ENCODE measurements at places on chromosomes 5 and 9.

GRCh38 chr5:105956456-105957196, 1714.1 kb downstream of the EFNA5 start:
- DNase-seq, result no peak

GRCh38 chr9:24502206-24502937, 43.3 kb downstream of the IZUMO3 start:
- no peak for DNase-seq

- DNase-seq, result no peak
Observed at GRCh38 chr5:127650649-127651048, 1.8 kb downstream of the CTXN3 start.

GRCh38 chr5:157951673-157952373, 92.9 kb upstream of the CLINT1 start:
- no peak for DNase-seq

DNA sequence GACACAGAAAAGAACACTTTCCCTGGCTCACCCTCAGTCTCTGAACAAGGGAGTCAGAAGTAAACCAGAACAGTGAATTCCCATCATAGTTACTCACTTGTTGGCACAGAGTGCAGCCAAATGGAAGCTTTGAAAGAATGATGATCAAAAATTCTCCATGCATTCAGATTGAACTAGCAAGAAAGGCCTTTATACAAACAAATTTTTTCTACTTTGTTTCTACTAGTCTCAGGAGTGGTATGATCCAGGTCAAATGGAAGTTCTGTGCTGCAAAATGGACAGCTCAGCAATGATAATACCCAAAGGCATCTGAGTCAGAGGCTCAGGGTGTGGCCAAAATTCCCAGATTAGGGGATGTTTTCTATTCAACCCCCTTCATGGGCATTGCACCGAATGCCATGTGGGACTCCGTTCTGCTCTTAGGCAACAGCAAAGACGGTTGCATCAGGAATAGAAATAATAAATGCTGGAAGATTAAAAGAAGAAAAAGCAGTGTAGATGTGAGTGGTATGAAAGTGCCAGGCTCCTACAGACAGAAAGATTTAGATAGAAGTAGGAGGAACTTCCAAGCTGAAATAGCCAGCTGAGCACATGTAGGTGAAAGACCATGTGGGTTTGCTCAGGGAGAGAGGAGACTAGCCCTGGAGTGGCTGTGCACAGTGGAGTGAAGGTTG, 24.0 kb upstream of the ASPN start:
- no peak for DNase-seq

DNA sequence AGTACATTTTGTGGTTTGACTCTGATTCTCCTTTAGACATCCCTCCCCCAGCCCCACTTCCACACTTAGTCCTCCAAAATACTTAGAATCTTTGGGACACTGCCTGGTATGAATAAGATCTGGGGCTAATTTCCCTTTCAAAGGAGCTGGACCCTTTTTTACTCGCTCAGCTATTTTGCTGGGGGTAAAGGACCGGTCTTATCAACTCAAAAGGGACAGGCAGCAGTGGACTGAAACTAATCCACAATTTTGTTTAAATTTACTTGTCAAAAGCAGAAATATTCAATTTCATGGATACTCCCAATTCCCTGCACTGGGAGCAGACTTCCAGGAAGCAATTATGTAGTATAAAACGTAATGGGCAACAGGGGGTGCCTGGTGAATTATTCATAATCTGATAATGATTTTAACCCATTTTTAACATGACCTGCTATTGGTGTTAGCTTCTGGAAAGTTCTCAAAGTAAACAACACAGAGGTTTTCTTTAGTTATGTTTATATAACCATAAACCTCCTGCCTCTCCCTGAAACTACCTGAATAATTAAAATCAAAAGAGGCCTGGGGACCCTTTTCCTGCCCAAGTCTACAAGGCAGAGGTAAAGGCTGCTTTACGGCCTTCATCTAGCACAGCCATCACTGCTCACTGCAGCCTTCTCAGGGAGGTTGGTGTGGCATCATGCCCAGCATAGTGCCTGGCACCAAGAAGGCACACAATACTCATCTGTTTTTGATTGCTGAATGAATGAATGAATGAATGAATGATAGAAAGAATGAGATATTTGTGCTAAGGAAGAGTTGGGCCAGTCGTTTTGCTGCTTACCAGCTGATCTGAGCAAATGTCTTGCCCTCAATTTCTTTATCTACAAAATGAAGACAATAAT, 44.2 kb upstream of the GNPDA1 start:
- no peak for DNase-seq

DNA sequence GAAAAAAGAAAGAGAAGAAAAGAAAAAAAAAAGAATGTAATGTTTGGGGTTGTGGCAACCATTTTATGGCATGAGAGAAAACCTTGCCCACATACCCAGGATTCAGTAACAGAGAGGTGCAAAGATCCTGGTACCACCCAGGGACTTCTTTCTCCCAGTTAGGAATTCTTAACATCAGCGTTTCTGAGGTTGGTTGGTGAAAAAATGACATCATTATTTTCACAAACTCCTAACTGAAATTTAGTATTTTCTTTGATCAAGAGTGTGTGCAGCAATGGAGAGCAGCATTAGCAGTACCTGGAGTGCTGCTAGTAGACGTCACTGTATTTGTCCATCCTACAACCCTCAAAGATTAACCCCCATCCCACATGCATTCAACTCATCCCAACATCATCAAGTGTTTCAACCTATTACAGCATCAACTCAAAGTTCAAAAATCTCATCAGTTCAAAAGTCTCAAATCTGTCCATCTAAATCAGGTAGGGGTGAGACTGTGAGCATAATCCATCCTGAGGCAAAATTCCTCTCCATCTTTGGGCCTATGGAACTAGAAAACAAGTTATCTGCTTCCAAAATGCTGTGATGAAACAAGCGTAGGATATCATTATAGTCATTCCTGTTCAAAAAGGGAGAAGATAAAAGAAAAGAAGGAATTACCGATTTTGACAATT, 60.1 kb upstream of the MSX2 start:
- no peak for DNase-seq

- DNase-seq, result no peak
Observed at GRCh38 chr5:147912011-147912410, 5.7 kb upstream of the C5orf46 start.

- DNase-seq, result no peak
Observed at GRCh38 chr5:6026766-6027406, 351.5 kb downstream of the MED10 start.

DNA sequence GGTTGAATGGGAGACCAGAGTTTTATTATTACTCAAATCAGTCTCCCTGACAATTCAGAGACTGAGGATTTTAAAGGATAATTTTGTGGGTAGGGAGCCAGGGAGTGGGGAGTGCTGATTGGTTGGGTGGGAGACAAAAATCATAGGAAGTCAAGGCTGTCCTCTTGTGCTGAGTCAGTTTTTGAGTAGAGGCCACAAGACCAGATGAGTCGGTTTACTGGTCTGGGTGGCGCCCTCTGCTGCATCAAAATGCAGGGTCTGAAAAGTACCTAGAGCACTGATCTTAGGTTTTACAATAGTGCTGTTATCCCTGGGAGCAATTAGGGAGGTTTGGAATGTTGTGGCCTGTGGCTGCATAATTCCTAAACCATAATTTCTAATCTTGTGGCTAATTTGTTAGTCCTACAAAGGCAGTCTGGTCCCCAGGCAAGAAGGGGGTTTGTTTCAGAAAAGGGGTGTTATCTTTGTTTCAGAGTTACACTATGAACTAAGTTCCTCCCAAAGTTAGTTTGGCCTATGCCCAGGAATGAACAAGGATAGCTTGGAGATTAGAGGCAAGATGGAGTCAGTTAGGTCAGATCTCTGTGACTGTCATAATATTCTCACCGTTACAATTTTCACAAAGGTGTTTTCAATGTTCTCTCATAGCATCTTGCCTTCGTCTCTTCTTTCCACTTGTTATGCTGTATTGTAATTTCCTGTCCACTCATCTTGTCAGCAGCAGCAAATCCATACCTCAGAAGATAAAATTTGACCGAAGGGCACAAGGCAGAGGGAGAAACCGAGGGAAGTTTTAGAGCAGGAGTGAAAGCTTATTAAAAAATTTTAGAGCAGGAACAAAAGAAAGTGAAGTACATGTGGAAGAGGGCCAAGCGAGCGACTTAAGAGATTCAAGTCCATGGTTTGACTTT, 59.2 kb upstream of the CLINT1 start:
- DNase-seq, result peak; percentile 24

DNA sequence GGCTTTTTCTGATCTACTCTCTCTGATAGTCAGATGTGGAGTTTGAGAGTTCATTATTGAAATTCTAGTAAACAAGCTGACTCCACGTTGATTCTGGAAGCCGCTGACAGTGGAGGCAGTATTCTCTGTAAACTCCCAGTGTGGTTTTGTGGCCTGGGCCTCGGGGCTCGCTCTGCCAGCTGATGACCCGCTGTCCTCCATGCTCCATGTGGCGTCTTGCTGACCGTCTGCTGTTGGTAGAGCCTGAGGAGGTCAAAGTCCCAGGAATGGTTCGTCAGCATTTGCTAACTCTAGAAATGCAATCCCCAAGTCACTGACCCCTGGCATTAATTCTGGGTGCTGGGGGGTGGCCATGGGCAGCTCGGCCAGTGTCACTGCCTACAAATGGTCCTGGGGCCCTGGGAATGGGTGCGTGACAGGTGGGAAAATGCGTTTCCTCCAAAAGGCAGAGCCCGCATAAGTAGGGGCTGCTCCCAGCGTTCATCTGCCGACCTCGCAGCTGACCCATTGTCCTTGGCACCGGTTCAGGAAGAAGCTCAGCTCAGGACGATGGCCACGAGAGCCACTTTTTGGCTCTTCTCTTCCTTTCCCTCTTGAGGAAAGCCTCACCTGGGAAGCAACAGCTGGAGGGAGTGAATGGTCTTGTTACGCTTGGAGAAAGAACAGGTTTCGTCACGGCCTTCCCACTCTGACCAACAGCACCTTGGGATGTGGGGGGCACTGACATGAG, 55.1 kb downstream of the MRPL36 start:
- DNase-seq, result no peak

- no peak for DNase-seq
Observed at GRCh38 chr5:3809455-3809854, 213.8 kb downstream of the IRX1 start.

GRCh38 chr9:112754578-112754977, 4.0 kb downstream of the SNX30 start:
- DNase-seq, result no peak

DNA sequence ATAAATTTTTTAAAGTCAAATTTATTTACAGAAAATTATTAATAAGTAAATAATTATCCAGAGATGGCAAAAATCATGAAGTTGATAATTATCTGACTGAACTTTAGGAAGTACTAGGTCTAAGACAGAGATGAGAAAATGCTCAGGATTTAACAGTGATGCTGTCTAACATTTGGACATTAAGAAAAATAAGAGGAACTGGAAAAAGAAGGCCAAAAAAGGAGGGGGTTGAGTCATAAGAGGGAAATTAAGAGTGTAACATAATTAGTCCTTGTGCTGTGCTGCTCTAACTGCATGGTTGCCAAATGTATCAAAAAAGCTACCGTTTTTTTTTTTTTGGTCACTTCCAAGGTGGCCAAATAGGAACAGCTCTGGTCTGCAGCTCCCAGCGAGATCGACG, 35.4 kb upstream of the TUT7 start:
- DNase-seq, result no peak

GRCh38 chr5:131511934-131512333, 123.1 kb downstream of the RAPGEF6 start:
- no peak for DNase-seq

- no peak for DNase-seq
Observed at GRCh38 chr5:159450417-159450816, 120.1 kb upstream of the IL12B start.

DNA sequence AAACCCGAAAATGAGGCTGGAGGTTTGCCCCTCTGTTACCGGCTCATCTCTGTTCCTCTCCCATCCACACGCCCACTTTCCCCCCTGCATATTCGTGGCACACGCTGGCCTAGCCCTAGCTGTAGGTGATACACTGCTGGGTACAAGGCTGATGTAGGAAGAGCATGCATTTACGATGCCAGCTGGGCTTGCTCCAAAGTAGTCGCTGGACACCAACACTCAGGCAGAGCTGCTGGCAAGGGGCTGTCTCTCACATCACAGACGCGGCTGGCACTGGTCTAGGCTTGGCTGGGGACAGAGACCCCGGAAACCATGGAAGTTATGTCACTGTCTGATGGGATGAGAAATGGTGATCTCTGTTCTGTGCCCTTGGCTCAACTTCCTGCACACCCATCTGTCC, 9.8 kb upstream of the PHYKPL start:
- no peak for DNase-seq

GRCh38 chr9:74499111-74499601, 2.0 kb downstream of the RORB start:
- DNase-seq, result no peak

GRCh38 chr9:135374591-135374990, 105.0 kb upstream of the PPP1R26 start:
- DNase-seq, result no peak

- DNase-seq, result no peak
Observed at GRCh38 chr5:142078221-142078620, 30.4 kb upstream of the NDFIP1 start.

DNA sequence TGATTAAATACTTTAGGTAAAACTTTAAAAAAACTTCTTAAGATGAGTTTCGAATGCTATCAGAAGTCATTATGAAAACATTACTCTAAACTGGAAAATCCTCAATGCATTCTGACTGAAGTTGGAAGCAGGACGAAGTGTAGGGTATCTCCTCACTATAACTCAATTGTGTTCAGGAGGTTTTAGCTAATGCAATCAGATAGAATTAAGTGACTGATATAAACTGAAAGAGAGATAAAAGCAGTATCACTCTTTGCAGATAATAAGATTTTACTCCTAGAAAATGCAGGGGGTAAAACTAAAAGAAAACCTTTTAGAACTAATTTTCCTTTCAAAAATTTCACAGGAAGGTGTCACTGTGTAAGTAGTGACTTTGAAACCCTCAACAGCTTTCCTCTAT, 22.1 kb downstream of the TAS2R1 start:
- DNase-seq, result no peak

GRCh38 chr5:93594591-93595419, 11.8 kb downstream of the NR2F1 start:
- no peak for DNase-seq

- no peak for DNase-seq
Observed at GRCh38 chr5:169641253-169641652, 4.2 kb downstream of the DOCK2 start.

DNA sequence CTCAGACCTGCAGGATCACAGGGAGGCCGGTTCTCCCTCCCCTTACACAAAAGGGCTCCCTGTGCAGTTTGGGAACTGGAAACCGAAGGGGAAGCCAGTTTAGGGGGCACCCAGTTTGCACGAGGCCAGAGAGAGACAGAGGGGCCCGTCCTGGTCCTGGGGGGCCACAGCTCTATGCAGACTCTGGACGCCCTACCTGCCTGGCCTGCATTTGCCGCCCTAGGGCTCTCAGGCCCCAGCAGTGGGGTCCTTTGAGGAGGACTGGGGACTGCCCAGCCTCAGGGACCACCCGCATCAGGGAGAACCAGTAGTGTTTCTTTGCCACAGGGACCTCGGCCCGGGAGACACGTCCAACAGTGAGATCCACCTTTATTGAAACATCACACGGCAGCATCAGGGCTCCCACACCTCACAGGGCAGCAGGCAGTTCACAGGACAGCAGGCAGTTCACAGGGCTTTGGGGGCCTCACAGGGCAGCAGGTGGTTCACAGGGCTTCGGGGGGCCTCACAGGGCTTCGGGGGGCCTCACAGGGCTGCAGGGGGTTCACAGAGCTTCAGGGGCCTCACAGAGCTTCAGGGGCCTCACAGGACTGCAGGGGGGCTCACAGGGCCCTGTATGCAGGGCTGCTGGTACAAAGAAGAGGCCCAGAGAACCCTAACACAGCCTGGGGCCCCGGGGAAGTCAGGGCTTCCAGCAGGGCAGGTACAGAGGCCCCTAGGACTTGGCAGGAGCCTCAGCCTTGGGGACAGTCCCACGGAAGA, 648 bp upstream of the NSMF start:
- DNase-seq, result no peak

GRCh38 chr9:81573415-81574321, 115.7 kb downstream of the TLE1 start:
- DNase-seq, result no peak
